ENCODE measurements at places on chromosomes 7 and 10.

GRCh38 chr7:142338633-142339501 is 81.0 kb upstream of the PRSS58 start:
- no peak for DNase-seq

DNA sequence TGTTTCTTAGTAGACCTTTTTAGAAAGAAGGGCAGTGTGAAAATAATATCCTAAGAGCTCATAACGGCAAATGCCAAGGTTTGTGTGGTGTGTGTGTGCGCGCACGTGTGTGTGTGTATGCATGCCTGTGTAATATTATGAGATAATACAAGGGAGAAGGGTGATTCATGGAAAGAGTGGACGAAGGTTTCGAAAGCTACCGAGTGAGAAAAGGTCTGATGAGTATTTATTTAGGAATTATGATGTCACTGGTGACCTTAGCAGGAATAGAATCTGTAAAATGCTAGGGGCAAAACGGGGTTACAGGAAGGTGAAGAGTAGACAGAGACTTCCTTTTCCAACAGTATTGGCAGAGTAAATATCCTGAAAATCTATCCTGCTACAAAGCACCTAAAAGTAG is 107.3 kb downstream of the AHR start:
- no peak for DNase-seq

DNA sequence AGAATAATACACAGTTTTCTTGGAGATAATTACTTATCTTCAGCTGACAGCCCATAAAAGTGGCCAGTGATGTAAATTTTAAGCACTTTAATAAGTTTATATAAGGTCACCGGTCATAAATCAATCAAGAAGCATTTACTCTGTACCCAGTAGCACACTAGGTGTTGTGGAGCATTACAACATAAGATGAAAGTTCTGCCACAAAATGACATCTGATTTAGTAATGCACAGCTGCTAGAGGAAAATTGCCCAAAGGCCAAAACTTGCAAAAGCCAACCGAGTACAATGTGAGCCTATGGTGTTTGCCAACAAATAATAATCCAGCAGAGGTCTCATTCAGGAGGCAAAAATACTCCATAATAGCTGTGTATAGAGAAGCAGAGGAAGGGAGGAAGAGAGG is 63.6 kb downstream of the GPR37 start:
- DNase-seq, result no peak

DNA sequence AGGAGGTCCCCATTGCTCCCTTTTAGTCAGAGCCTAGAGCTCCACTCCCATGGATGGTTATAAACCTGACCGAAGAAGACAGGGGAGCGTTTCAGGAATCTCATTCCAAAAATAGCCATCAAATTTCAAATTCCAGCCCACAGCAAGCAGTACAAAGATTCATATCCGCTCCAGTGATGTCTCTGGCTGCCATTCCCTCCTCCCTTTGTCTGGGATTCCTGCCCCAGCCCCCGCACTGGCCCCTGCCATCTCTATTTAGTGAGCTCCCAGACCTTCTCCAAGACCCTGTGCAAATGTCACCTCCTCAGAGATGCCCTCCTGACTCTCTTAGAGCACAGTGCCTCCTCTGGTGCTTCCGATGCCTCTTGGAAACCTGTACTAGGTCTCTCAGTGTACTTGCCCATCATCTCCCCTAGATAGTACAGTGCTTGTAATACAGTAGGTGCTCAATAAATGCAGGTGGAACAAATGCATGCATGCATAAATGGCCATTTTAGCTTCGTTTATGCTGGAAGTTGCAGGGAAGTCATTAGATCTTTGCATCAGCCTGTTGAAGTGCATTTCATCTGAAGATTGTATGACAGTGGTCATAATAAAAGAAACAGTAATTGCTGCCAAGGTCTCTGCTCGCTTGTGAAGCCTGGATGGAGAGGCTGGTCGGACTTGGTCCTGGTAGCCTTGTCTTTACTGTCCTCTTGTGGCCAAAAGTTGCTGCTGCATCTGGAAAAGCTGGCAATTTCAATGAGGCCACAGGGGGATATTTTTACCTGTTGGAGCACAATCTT is 32.0 kb upstream of the HABP2 start:
- peak; percentile 49 for DNase-seq

- DNase-seq, result no peak
Measured at GRCh38 chr7:119033641-119034040, 809.1 kb downstream of the ANKRD7 start.

DNA sequence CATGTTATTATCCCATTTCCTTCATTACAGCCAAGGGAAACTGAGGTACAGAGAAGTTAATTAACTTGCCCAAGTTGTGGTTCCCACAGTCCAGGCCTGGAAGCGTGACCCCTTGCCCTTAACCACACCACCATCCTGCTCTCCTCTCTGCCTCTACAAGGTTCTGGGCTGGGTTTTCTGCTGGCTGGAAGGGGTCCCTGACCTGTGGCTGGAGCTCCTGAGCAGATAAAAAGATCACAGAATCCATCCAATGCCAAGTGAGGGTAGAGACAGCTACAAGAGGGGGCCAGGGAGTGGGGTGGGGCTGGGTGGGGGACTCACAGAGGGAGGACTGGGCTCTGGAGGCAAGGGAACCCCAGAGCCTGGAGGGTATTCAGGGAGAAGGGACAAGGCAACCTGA is 9.7 kb downstream of the ASB10 start:
- no peak for DNase-seq

DNA sequence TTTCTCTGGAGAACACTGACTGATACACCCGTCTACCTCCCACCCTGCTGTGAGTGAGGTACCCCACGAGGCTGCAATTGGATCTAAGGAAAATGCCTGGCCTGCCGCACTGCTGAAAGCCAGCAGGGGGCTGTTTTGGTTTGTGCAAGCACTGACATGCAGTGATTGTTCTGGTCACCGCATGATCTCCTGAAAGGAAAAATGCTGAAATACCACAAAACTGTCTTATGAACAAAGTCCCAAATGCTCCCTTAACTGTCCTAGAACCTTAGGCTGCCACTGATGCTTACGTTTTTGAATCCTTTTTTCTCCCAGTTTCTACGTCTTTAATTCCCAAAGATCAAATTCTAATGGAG is 132.7 kb downstream of the JCAD start:
- DNase-seq, result peak; percentile 7

- no peak for DNase-seq
Measured at GRCh38 chr7:47371317-47371716, 210.6 kb downstream of the TNS3 start.

DNA sequence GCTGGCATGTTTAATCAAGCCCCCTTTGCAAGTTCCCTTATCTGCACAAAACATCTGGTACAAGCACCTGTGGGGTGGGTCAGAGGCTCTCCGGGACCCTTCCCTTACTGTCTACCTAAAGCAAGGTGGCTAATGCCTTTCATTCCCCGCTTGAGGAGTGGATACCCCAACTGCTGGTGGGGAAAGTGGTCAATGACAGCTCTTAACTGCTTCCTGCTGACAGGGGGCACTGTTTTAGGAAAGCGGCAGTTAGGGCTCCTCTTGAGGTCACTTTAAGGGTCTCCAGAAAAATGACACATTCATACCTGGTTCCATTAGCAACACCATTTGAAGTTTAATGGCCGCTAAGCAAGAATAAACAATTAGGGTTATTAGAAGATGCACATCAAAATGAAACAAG is 761.8 kb upstream of the PHF14 start:
- DNase-seq, result no peak

GRCh38 chr7:65832281-65832680 is 40.6 kb upstream of the VKORC1L1 start:
- no peak for DNase-seq

DNA sequence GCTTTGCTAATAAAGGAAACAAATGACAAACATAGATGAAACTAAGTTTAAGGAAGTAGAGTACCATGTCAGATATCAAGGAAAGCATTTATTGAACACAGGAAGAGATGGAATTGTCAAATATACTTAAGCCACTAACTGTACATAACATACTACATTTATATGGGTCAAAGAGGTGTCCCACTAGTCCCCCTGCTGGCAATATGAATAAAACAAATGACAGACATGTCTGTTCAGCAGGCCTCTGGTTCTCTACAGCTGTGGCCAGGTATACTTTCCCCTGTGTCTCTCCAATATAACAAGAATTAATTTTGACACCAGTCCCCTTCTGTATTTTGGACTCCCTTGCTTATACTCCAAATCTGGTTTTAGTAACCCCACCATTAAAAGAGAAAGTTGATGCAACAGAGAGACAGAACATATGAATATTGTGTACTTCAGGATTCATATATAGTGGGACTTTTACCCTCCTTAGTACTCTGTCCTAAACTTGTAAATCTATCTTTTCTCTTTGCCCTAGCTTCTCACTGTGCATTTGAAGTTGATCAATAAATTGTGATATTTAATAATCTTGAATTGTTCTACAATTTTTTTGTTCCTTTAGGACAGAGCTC is 42.9 kb downstream of the CD36 start:
- peak; percentile 63 for DNase-seq

DNA sequence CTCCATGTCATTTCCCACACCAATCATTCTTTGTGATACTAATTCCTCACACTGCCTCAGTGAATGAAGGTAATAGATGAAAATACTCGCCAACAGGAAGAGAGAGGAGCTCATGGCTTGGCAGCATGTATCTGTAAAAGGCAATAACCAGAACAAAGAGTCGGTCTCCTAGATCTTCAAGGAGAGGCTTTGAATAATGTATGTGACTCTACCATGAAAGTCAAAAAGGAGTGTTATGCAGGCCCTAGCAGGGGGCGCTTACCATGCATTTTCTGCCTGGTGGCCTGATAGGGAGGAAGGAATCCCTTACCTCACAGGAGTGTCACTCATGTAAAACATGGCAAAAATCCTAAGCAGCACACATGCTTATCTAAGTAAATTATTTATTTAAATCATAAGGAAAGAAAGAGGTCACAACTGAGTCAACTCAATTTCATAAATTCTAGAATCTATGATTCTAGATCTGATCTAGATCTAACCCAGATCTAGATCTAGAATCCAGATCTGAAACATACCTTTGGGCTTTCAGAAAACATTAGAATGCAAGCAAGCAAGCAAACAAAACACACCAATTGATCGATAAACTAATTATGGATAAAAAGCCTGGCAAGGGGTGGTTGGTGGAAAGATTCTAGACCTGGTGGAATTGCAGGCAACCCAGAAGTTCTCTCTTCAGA is 226.3 kb upstream of the KLF6 start:
- DNase-seq, result no peak

GRCh38 chr10:80709866-80710265 is 172.2 kb downstream of the SH2D4B start:
- no peak for DNase-seq

DNA sequence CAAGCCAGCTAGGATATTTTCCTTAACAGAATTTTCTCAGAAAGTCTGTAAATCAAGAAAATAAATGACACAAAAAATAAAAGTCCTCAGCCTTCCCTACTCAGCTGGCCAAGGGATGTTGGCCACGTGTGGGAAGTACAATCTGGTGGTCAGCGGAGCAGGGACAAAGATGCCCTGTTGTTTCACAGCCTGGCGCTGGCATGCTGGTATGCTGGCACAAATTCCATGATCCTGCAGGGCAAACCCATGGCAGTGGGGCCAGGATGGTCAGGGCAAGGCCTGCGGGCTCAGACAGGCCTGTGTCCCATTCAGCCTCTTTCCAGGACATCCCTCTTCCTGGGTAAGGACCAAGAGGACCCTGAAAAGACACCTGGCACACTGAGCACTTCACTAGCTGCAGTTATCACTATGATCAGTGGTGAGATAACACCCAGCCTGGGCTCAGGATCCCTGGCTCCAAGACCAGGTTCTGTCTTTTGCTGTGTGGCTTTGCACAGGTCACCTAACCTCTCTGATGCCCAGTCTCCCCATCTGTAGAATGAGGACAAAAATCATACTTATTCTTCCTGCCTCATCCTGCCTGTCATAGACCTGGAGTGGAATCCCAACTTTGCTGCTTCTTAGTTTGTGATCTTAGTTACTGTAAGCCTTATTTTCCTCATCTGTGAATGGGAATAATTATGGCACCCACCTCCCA is 10.8 kb upstream of the HSPA12A start:
- no peak for DNase-seq

GRCh38 chr7:86818903-86819302 is 175.2 kb downstream of the GRM3 start:
- DNase-seq, result no peak

- DNase-seq, result no peak
Measured at GRCh38 chr7:14510268-14510667, 392.3 kb downstream of the DGKB start.

- DNase-seq, result no peak
Measured at GRCh38 chr10:17426263-17426750, 28.1 kb downstream of the ST8SIA6 start.

GRCh38 chr7:130475776-130476175 is 16.1 kb upstream of the MEST start:
- peak; percentile 93 for DNase-seq

DNA sequence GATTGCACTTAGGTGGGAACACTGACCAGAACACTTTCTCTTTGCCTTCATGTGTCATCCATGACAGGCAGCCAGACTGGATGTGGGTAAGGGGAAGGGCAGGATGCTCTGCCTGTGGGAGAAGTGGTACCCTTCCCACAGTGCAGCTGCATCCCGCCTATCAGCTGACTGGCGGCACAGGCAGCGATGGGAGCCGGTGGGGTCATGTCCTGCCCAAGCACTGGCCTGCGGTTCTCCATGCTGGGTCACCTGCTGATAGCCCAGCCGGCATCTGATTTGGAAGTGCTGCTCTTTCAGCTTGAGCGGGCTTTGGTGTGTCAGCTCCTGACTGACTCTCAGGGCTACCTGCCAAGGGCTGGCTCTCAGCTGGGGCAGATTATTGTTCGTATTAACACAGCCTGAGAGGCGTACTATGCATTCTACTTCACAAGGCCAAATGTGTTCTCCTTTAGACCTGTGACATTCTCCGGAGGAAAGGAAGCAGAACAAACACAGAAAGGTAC is 105.2 kb upstream of the PDLIM1 start:
- peak; percentile 58 for DNase-seq

GRCh38 chr7:120363414-120363813 is 90.4 kb downstream of the KCND2 start:
- DNase-seq, result no peak

DNA sequence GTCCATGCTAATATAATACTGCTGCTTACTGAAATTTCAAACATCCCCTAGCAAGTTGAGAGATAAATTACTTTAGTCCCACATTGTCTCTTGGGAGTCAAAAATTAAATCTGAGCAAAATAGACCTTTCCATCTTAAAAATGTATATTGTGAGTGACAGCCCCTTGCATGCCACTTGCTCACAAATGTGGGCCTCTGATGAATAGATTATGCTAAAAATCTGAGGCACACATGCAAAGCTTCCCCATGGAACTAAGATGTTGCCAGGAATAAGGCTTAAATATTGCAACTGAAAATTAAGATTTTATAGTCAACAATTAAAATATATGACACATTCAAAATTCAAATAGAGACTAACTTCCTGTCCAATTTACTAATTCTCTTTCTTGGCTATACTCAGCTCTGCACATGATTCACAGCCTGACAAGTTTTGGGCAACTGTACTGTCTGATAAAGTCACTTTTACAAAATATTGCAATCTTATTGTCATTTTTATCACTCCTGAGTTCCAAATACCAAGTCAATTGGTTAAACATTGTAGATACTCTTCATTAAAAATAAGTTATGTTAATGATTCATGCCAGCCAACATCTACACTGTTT is 301.2 kb downstream of the CACNA2D1 start:
- DNase-seq, result no peak

- peak; percentile 61 for DNase-seq
Measured at GRCh38 chr7:134954197-134955082, 31.9 kb upstream of the AGBL3 start.

GRCh38 chr10:130336617-130337304 is 200.6 kb downstream of the GLRX3 start:
- peak; percentile 5 for DNase-seq

GRCh38 chr10:63219749-63220148 is 86.6 kb downstream of the NRBF2 start:
- no peak for DNase-seq

GRCh38 chr10:95505084-95505610 is 56.0 kb downstream of the SORBS1 start:
- DNase-seq, result no peak

GRCh38 chr7:122595885-122596284 is 103.0 kb downstream of the RNF133 start:
- no peak for DNase-seq

All from NCI-H1092 treated with DMSO at 0.1 percent for 48 hours (cell line).